ENCODE measurements at places on chromosomes 1 and 21.

DNA sequence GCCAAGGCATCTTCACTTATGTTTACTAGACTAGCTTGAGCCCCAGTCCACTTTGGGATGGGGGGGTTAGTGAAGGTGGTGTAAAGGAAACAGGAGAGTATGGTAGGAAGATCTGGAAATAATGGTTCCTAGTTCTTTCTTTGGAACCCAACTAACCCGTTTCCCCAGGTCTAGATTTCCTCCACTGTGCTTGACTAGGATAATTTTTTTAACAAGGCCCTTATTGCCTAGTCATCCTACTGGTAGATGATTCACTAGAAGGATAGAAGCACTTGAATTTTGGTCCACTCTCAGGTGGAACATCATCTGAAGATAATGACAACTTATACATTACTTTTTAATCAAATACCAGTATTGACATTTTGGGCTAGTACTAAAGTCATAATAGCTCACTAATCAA, 45.9 kb upstream of the MYOCOS start:
- H3K4me1 ChIP-seq = peaks cover 10% of the 10 kb centered on the region
- H3K36me3 ChIP-seq = peaks cover 38% of the 10 kb centered on the region
- H3K4me3 ChIP-seq = no peak overlapping the region
- no peak for DNase-seq
- no peaks in the 10 kb centered on the region for H3K27me3 ChIP-seq
- H3K27ac ChIP-seq = no peak overlapping the region

DNA sequence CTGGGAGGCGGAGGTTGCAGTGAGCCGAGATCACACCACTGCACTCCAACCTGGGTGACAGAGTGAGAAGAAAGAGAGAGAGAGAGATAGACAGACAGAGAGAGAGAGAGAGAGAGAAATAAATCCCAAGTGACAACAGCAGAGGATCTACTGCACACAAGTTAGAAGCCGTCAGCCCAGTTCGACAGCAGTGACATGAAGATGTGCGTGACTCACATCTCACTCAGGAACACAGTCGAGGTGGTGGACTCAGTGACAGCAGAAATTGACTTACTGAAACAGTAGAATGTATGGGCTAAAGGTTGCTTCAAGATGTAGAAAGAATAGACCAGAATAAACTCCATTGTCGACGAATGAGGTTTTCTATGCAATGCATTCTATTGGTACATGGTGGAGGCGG, 77.0 kb upstream of the KRTAP19-8 start:
- no peak for DNase-seq
- no peak overlapping the region for H3K27ac ChIP-seq
- H3K27me3 ChIP-seq = no peaks in the 10 kb centered on the region
- peaks cover 7% of the 10 kb centered on the region for H3K36me3 ChIP-seq
- H3K4me3 ChIP-seq = no peak overlapping the region

- H3K36me3 ChIP-seq = peaks cover 3% of the 10 kb centered on the region
- H3K4me3 ChIP-seq = peak overlapping the region; percentile 96
- DNase-seq = no peak
These were observed 719 bp upstream of the PARS2 start for GRCh38 chr1:54764922-54765561.

DNA sequence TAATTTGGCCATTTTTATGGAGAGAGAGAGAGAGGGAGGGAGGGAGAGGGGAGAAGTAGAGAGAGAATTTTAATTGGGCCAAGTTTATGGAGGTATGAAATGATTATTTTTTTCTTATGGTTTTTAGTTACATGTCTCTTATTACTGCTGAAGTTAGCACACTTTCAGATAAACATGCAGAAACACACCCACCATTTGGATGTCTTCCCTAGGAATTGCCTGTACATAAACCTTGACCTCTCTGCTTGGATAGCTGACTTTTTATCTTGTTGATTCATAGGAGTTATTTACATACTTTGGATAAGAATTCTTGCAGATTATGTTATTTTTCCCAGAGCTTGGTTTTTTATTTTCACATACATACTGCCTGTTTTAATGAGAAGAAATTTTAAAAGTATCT, 310.2 kb upstream of the ADAMTS5 start:
- no peaks in the 10 kb centered on the region for H3K27me3 ChIP-seq
- no peak overlapping the region for H3K27ac ChIP-seq
- H3K4me3 ChIP-seq = no peak overlapping the region
- H3K4me1 ChIP-seq = no peaks in the 10 kb centered on the region
- no peaks in the 10 kb centered on the region for H3K36me3 ChIP-seq
- DNase-seq = no peak

- H3K36me3 ChIP-seq = no peaks in the 10 kb centered on the region
- no peak for DNase-seq
- H3K4me1 ChIP-seq = peaks cover 6% of the 10 kb centered on the region
- no peak overlapping the region for H3K27ac ChIP-seq
These were observed 3.6 kb upstream of the ZMYM4 start for GRCh38 chr1:35264871-35265270.

- DNase-seq = no peak
- no peaks in the 10 kb centered on the region for H3K36me3 ChIP-seq
- H3K4me3 ChIP-seq = no peak overlapping the region
- no peak overlapping the region for H3K27ac ChIP-seq
- H3K27me3 ChIP-seq = peaks cover 6% of the 10 kb centered on the region
These were observed 127.6 kb downstream of the DMRTB1 start for GRCh38 chr1:53586765-53587164.

DNA sequence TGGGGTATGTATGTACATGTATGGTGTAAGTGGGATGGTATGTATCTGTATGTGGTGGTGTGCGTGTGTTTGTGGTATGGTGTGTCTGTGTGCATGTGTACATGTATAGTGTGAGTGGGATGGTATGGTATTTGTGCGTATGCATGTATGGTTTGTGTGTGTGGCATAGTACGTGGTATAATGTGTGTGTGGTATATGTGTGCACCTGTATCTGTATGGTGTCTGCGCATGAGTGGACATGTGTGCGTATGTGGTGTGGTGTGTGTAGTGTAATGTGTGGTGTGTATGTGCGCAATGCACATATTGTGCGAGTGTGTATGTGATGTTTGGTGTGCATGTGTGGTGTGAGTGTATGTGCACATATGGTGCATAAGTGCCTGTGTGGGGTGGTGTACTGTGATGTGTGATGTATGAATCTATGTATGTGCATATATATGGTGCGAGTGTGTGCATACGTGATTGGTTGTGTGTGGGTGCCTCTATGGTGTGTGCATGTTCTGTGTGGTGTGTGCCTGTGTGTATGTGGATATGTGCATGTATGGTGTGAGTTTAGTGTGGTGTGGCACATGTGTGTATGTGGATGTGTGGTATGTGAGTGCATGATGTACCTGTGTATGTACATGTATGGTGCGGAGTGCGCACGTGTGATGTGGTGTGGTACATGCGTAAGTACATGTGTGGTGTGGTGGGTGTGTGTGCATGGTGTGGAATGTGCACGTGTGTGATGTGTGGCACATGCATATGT, 38.8 kb downstream of the WDR4 start:
- H3K36me3 ChIP-seq = peaks cover 42% of the 10 kb centered on the region
- no peak for DNase-seq
- H3K27me3 ChIP-seq = no peaks in the 10 kb centered on the region
- no peak overlapping the region for H3K4me3 ChIP-seq

GRCh38 chr21:32207406-32207716, 71.5 kb downstream of the MIS18A start:
- no peaks in the 10 kb centered on the region for H3K4me1 ChIP-seq
- H3K27ac ChIP-seq = no peak overlapping the region
- peaks cover 3% of the 10 kb centered on the region for H3K36me3 ChIP-seq
- no peak for DNase-seq
- no peaks in the 10 kb centered on the region for H3K27me3 ChIP-seq
- no peak overlapping the region for H3K4me3 ChIP-seq

DNA sequence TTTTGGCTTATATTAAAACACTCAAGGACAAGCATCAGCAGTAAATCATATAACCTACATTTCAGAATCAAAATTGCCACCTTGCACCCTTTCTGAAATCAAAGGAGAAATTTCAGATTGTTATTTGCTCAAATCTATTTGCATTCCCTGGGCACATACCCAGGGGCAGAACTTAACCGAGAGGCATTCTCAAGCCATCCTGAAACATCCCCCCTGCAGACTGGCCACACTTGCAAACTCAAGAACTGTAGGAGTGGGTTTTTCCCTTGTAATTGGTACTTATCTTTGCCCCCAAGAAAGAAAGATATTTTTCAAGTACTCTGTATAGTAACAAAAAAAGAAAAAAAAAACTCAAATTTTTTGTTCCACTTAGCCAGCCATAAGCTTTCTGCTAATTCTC, 213.6 kb upstream of the ESRRG start:
- H3K27ac ChIP-seq = no peak overlapping the region
- DNase-seq = no peak
- no peaks in the 10 kb centered on the region for H3K27me3 ChIP-seq
- no peak overlapping the region for H3K4me3 ChIP-seq
- no peaks in the 10 kb centered on the region for H3K4me1 ChIP-seq

- no peak overlapping the region for H3K4me3 ChIP-seq
- no peak for DNase-seq
- H3K27me3 ChIP-seq = no peaks in the 10 kb centered on the region
- H3K4me1 ChIP-seq = peaks cover 18% of the 10 kb centered on the region
These were observed 7.6 kb upstream of the PLEKHO1 start for GRCh38 chr1:150142083-150142482.
